Bronchus fibroblast of lung (primary cell): ENCODE measurements at places on chromosomes 5 and 9. TPM values are rescaled to one million over a fixed set of nuclear protein-coding genes. Genes with fewer than 3 reads are reported as not detected.

FBXW5 gene
- 113 and 115 TPM in 2 replicates for total RNA-seq

RAPGEF1 gene
- 14.5 and 18.0 TPM in 2 replicates for total RNA-seq

TXNDC8 gene
- not detected in 2 replicates for total RNA-seq

KCNV2 gene
- not detected in 2 replicates for total RNA-seq

ARHGEF37 gene
- total RNA-seq: 0.34 and 0.45 TPM in 2 replicates
